ENCODE measurements at places on chromosomes 7 and 10.
A peak's percentile ranks its signal among the peaks of the same experiment; 100 is the strongest.

GRCh38 chr7:157644946-157645345, 308.1 kb downstream of the DNAJB6 start:
- no peak for DNase-seq

GRCh38 chr10:89251409-89252224, at the start of gene LIPA:
Gene LIPA, minus strand, starts transcription at chr10:89251775. Its CDS starts 4,127 bp downstream, at chr10:89247648.
- peak; percentile 69 for DNase-seq

DNA sequence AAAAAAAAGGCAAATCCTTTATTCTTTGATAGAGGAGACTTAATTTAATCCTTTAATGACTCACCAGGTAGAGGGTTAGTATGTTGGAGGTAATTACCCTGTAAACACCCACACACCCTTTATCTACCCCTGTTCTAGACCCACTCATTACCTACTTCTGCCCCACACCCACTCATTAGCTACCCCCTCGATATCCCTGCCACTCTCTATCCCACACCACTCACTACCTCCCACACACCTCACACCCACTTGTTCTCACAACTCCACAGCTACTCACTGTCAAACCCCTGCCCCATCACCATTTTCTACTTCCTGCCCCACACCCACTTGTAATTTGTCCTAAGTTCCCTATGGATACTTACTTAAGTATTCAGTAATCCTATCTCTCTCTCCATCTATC, 49.7 kb downstream of the SEC61G start:
- DNase-seq, result no peak

DNA sequence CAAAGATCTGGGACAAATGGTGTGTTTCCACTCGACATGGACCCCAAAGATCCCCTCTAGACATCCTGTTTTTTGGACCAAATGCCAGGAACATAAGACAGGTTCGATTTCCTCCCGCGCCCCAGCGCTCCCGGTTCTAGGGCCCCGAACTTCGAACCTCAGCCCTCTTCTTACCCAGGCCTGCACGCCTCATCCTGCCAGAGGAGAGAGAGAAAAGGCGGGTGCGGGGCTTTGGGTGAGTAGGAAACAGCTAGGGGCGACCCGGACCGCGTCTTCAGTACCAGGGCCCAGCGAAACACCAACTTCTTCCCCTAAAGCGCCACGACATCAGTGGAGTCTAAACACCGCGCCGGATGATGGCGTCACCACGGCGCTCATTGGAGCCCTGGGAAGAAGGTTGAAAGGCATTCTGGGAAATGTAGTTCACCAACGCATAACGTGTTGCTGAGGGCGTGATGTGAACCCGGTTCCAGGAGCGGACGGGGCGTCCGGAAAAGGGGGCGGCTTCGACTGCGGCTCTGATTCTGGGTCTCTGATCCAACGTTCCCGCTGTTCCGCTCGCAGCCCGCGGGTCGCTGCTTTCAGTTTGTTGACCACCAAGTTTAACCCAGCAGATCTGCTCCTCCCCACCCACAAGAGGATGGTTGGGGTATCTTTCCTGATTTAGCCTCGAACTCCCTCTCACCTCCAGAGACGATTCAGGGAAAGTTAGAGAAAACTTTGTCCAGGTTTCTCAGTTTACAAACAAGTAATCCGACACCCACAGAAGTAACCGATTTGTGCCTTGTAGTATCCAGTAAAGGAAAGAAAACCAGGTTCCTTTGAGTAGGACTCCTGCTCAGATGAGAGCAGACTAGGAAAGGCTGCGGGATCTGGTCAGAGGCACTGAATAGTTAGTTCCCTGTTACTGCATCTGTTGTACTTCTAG, at the start of gene BET1:
Gene BET1, minus strand, starts transcription at position 332 of the 928 bp plus-strand sequence. Its CDS starts 139 bp downstream, at position 193.
- peak; percentile 89 for DNase-seq

- no peak for DNase-seq
Observed at GRCh38 chr7:66418537-66418936, 210.1 kb upstream of the KCTD7 start.

DNA sequence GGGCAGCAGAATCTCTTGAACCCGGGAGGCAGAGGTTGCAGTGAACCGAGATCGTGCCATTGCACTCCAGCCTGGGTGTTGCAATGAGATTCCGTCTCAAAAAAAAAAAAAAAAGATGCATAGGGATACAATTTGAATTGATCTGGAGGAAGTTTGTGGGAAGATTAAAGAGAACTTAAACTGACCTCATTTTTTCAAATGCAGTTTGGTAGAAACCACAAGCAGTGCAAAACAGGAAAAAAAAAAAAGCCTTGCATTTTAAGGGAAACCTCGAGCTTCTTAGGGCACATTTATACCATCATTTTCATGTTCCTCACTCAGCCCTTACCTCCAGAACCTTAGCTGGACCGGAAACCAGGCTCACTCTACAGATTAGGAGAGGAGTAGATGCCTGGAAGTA, 2.8 kb downstream of the KCTD7 start:
- DNase-seq, result no peak

GRCh38 chr10:13684806-13685482, 98.2 kb downstream of the PRPF18 start:
- peak; percentile 7 for DNase-seq

- peak; percentile 4 for DNase-seq
Observed at GRCh38 chr10:59287587-59288255, 74.6 kb downstream of the FAM13C start.

GRCh38 chr10:84026821-84027257, 112.5 kb upstream of the GHITM start:
- DNase-seq, result no peak

DNA sequence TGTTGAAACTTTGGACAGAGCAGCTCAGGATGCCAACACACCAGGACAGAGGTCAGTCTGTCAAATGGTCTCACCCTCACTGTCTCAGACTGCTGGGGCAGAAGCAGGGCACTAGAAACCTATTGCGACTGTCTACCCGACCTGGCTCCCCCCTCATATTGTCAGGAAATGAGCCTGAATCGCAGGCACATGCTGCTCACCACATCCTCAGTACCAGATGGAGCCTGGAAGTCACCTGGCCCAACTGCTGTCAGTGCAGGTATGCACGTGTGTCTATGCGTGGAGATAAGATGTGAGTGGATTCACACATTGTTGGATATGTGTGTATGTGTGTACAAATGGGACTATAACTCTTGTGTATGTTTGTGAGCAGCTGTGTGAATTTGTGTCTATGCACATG, 3.2 kb upstream of the CDHR1 start:
- DNase-seq, result no peak

DNA sequence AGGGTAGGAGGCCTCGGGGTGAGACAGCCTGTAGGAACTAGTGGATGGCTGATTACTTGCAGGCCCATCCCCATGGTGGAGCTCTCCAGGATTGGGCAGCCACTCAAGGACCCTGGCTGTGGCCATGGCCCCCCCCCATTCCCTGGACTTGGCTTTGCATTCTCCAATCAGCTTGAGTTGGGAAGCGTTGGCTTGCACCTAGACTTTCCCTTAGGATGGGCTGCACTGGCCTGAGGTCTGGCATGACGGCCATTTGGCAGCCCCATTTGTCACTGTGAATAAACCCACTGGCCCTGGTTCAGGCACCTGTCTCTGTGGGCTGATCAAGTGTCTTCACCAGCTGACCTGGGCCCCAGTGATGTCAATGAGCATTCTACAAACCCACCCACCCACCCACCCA, 41.4 kb downstream of the RAMP3 start:
- no peak for DNase-seq

GRCh38 chr10:34432589-34432988, 382.5 kb downstream of the PARD3 start:
- DNase-seq, result no peak

DNA sequence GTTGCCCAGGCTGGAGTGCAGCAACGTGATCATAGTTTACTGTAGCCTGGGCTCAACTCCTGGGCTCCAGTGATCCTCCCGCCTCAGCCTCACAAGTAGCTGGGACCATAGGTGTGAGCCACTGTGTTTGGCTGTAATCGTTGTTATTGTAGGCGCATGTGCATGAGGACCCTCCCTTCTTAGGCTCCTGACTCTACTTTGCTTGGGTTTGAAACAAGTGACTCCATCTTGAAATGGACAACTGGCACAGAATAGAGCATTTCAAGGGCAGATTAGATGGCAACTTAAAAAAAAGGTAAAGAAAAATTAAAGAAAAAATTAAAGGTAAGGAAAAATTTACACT, 15.4 kb upstream of the GIMAP8 start:
- no peak for DNase-seq

- DNase-seq, result no peak
Observed at GRCh38 chr10:44891721-44892120, 19.4 kb upstream of the TMEM72 start.

- DNase-seq, result no peak
Observed at GRCh38 chr7:98312201-98312600, 30.7 kb downstream of the BRI3 start.

GRCh38 chr7:129553899-129554461, 51.6 kb downstream of the SMKR1 start:
- peak; percentile 61 for DNase-seq

DNA sequence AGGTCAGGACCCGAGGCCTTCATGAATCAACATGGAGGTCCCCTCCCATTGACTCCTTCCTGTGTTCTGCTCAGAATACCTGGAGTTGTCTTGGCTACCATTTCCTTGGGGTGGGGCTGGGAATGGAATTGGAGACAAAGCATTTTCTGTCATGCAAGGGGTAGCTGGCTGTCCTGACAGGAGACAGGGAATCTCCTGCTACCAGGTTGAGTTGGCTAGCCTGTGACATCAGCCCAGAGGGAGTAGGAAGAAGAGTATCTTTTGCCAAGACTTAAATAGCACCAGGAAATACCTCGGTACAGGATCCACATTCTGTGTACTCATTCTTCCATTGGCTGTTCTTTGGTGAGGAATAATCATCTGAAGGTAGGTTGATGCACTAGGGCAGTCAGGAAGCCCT, 4.9 kb downstream of the ZDHHC16 start:
- no peak for DNase-seq

DNA sequence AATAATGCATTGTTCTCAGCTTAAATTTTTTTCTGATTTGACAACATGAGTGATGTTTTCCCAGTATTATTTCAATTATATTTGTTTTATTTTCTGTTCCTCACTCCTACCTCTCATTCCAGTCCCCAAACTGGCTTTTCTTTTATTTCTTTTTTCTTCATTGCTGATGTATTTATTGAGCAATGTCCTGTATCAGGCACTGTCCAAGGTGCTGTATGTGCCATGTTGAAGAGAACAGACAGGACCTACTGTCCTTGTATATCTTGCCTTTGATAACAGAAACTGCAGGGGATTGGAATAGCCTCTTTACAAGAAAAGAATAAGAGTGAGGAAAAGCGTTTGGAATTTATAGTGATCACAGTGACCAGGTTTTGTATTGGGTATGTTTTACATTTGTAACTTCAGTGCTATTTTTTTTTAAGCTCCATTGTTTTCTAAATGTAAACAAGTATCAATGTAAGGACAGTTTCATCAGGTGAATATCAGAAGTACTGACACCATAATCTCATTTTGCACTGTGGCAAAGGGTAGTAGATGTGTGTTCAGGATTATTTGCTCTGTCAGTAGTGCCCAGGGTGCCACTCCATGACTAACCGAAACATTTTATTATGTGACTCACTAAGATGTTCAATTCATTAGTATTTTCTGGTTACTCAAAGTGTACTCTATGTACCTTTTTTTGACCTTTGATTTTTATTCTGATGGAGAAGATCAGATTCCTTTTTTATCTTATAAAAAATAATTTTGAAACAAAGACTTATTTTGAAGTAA, 15.6 kb upstream of the CLDN12 start:
- DNase-seq, result no peak

- no peak for DNase-seq
Observed at GRCh38 chr7:94590526-94591162, 65.3 kb downstream of the SGCE start.

- DNase-seq, result no peak
Observed at GRCh38 chr7:28037220-28038010, 143.2 kb downstream of the JAZF1 start.

GRCh38 chr10:69801434-69802315, at the start of gene COL13A1:
Gene COL13A1, plus strand, starts transcription at chr10:69801906. Its CDS starts 518 bp downstream, at chr10:69802424.
- peak; percentile 19 for DNase-seq

DNA sequence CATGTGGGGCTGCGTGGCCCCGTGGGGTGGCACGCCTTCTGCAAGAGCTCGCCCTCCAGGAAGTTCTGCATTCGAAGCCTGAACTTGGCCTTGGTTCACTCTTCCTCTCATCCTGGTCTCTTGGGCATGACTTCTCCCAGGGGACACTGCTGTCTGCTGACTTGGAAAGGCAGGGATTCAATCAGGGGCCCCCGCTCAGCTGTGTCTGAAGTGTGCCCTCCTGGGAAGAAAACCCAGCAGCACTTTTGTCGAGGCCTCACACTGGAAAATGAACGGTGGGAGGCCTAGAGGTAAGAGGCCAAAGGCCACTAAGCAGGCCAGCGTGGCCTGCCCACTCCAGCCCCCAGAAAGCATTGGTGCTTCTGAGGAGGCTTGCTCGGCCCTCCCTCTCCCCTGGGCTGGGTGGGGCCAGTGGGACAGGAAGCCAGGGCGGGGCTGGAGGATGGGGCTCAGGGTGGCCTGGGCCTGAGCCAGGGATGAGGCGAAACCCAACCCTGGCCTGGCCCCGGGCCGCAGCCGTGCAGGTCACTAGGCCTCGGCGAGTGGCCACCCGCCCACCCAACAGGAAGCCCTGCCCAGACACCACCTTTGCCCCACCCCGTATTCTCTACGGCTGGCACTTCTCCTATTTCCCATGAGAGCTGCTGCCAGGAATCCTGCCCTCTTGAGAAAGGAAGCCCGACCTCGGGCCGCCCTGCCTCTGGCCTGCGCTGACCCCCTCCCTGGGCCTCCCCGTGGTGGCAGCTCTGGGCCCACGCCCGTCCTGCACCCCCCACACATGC, 81.1 kb downstream of the ZMIZ1 start:
- DNase-seq, result no peak

GRCh38 chr10:31867646-31868045, 61.0 kb downstream of the ARHGAP12 start:
- no peak for DNase-seq

- DNase-seq, result no peak
Observed at GRCh38 chr10:99506416-99506815, 26.3 kb upstream of the NKX2-3 start.

DNA sequence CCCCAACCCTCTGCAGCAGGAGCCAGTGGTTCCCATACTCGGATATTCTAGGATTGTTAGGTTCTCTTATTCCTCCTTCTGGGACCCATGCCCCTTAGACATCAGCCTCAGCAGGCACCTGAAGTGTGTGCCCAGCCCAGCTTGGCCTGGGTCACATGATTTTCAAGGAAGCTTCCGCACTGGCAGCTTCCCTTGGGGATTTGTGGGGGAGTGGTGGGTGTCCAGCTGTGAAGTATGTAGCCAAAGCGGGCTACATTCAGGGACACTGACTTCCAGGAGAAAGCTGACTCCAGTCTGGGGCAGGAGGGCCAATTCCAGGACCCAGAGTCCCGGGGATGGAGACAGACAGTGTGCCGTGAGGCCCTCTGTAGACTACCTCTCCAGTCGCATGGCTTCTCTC, 1.3 kb downstream of the LDB1 start:
- no peak for DNase-seq

DNA sequence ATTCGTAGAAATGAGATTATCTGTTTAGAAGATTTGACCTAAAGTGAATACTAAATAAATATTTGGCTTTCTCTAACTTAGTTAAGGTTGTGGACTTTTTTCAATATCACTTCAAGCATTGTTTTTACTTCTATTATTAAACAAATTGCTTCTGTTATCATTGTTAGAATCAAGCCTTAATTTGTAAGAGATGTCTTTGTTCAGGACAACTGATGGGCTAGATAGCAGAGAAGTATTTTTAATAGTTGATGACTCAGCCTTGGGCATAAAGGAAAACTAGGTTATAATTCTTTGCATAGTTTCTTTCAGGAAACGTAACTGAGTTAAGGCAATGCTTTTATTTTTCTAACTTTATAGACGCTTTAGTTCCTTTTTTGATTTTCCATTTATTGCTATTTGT, 128.8 kb upstream of the SMIM30 start:
- DNase-seq, result no peak
